ENCODE measurements at places on chromosomes 3 and 15.

DNA sequence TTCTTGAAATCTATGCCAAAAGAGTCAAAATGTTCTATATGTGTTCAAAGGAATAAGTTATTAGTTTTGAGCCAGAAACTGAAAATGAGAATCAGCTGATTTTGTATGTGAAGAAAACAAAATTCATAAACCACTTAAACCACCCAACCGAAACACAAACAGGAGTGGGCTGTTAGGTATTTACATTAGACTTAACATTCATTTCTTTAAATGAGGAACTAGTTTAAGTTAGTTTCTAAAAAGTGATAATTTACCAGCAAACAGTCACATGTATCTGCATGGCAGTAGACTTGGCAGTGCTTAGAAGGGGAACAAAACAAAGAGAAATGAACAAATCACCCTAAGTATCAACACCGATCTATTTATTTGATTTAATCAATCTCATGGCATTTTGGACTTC, 128.0 kb downstream of the GMNC start:
- H3K27me3 ChIP-seq = no peaks in the 10 kb centered on the region
- H3K4me3 ChIP-seq = no peak overlapping the region
- no peak overlapping the region for H3K27ac ChIP-seq
- DNase-seq = no peak
- no peaks in the 10 kb centered on the region for H3K36me3 ChIP-seq
- no peaks in the 10 kb centered on the region for H3K4me1 ChIP-seq

GRCh38 chr3:42735019-42735418, 32.4 kb upstream of the HHATL start:
- H3K4me3 ChIP-seq = no peak overlapping the region
- H3K36me3 ChIP-seq = no peaks in the 10 kb centered on the region
- H3K4me1 ChIP-seq = no peaks in the 10 kb centered on the region
- no peak for DNase-seq
- no peak overlapping the region for H3K27ac ChIP-seq

DNA sequence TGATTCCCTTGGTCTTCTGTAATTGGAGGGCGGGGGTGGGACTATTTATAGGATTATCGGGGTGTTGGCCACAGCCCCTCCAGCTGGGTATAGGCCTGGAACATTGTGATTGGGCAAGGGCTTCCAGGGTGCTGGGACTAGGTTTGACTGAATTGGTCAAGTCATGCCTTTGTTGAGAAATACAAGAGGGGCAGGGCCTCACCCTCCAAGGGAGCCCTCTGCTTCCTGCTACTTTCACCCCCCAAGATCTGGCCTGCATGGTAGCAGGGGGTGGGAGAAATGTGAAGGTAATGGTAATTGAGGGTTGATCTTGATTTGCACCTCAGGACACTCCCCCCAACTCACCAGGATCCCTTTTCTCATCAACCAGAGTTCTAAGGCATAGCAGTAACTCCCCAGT, 25.2 kb downstream of the TRIM71 start:
- no peak overlapping the region for H3K4me3 ChIP-seq
- H3K4me1 ChIP-seq = no peaks in the 10 kb centered on the region
- H3K27me3 ChIP-seq = no peaks in the 10 kb centered on the region
- H3K27ac ChIP-seq = no peak overlapping the region
- H3K36me3 ChIP-seq = no peaks in the 10 kb centered on the region

DNA sequence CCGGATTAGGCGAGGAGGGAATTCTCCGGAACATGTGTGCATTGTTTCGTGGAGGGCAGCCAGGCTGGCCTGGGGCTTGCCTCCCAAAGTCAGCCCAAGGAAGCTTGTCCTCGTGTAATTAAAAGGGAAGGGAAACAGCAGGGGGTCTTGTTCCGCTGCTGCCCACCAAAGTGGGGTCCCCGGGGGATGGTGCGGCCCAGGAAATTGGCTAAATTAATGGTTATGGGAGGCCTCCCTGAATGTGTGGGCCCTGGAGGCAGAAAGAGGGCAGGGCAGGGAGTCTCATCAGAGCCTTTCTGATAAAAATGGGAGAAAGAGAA, 118.1 kb downstream of the OPA1 start:
- no peaks in the 10 kb centered on the region for H3K4me1 ChIP-seq
- no peak for DNase-seq
- no peaks in the 10 kb centered on the region for H3K27me3 ChIP-seq
- no peak overlapping the region for H3K4me3 ChIP-seq

DNA sequence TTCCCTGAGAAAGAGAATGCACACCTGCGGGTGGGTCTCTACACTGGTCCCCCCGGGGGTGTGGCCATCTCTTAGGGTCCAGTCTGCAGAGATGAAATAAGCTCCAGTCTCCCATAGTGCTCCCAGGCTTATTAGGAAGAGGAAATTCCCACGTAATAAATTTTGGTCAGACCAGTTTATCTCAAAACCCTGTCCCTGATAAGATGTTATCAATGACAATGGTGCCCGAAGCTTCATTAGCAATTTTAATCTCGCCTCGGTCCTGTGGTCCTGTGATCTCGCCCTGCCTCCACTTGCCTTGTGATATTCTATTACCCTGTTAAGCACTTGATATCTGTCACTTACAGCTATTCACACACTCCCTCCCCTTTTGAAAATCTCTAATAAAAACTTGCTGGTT, 46.8 kb downstream of the OR5H15 start:
- no peak overlapping the region for H3K27ac ChIP-seq
- DNase-seq = no peak
- H3K27me3 ChIP-seq = no peaks in the 10 kb centered on the region
- H3K36me3 ChIP-seq = no peaks in the 10 kb centered on the region

DNA sequence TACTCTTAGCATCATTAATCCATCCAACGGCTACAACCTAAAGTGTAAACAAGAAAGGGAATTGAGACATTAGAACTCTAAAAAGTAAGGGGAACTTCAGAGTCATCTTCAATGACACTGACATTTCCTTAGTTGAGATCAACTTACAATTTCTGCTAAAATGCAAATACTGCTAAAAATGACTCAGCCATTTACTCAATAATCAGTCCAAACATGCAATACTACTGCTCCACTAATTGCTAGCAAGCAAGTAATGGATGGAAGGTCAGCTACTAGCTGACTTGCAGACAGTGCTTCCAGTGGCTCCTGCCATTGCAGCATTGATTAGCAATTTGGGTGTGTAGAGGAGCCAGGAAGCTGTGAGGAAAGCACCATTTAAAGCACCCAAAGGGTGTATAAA, 28.4 kb downstream of the CD200R1L start:
- no peaks in the 10 kb centered on the region for H3K36me3 ChIP-seq
- H3K4me3 ChIP-seq = no peak overlapping the region
- H3K27ac ChIP-seq = no peak overlapping the region
- no peaks in the 10 kb centered on the region for H3K27me3 ChIP-seq

DNA sequence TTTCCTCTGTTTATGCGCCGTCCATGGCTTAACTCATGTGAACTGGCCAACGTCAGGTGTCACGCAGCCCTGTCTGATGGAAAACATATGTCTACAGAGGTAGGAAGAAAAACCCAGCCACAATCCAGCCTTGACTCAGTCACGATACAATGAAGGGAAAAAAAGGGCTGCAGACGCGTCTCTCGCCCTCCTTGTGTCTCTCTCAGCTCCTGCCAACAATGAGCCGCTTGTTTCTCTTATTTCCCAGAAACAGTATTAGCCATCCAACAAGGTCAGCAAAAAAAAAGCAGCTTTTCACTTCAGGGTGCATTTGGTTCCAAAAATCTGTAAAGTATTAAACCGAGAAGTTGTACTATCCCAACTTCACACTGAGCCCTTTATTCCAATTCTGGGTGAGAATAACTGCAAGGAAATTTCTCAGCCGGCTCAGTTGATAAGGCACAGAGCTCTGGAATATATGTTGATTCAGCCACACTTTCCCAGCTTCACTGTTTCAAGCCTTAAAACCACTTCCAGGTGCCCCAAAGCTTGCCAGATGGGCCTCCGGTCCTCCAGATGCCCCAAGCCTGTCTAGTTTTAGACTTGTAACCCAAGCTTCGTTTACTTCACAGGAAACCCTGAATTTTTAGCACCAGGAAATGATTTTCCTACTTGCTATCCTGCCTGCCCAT, 79.4 kb downstream of the TM4SF4 start:
- DNase-seq = peak; percentile 74
- no peak overlapping the region for H3K4me3 ChIP-seq
- no peaks in the 10 kb centered on the region for H3K27me3 ChIP-seq
- peak overlapping the region; percentile 68 for H3K27ac ChIP-seq

- no peaks in the 10 kb centered on the region for H3K27me3 ChIP-seq
- peak; percentile 48 for DNase-seq
- H3K4me3 ChIP-seq = no peak overlapping the region
- H3K27ac ChIP-seq = no peak overlapping the region
- H3K4me1 ChIP-seq = no peaks in the 10 kb centered on the region
Observed at GRCh38 chr15:99433026-99433756, 132.6 kb upstream of the MEF2A start.

- no peak for DNase-seq
- H3K27me3 ChIP-seq = no peaks in the 10 kb centered on the region
- no peaks in the 10 kb centered on the region for H3K36me3 ChIP-seq
- no peaks in the 10 kb centered on the region for H3K4me1 ChIP-seq
Observed at GRCh38 chr3:183410280-183410679, 18.1 kb downstream of the MCF2L2 start.

DNA sequence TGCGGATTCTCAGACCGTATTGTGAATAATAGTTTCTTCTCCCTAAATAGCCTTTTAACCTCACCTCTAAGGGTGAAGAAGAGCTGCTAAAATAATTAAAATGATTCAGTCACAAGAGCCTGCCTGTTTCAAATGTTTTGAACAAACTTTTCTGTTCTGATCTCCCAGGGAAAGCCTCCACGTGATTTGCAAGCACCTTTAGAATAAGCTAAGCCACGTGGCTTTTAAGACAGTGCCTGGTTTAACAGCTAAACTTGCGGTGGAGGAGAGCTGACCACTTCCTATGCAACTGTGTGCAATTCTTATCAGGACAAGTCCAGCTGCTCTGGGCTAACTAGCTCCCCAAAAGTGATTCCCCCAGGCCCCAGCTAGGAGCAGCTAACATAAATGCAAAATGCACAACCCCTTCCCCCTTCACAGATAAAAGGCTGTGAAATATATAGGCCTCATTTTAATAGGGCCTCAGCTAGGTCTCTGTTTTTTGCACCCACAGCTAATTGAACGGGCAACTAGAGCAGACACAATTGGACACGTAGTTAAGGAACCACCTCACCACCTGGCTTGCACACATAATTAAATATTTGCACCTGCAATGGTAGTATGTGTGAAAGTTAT, 401.2 kb upstream of the NR2F2 start:
- no peak overlapping the region for H3K27ac ChIP-seq
- no peak overlapping the region for H3K4me3 ChIP-seq
- no peaks in the 10 kb centered on the region for H3K36me3 ChIP-seq
- no peaks in the 10 kb centered on the region for H3K27me3 ChIP-seq
- no peak for DNase-seq
- no peaks in the 10 kb centered on the region for H3K4me1 ChIP-seq

DNA sequence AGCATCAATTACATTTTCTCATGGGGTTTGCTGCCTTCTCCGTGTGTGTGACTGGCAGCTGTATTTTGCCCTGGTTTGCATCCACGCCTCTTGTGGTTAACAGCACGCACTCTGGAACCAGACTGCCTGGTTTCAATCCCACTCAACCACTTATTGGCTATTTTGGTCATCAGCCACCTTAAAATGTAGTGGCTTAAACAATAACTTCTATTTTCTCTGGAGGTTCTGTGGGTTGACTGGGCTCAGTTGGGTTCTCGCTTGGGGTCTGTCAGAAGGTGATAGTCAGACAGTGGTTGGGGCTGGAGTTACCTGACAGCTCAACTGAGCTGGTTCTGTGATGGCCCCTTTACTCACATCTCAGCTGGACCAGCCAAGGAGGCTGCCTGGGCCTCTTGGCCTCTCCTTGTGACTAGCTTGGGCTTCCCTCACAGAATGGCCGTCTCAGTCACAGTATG, 36.8 kb downstream of the EHD4 start:
- no peak overlapping the region for H3K4me3 ChIP-seq
- no peaks in the 10 kb centered on the region for H3K27me3 ChIP-seq
- no peaks in the 10 kb centered on the region for H3K36me3 ChIP-seq
- no peak for DNase-seq
- no peaks in the 10 kb centered on the region for H3K4me1 ChIP-seq

Measured in uterus (tissue), 4 donors.